ENCODE measurements at places on chromosomes 1 and 21.

DNA sequence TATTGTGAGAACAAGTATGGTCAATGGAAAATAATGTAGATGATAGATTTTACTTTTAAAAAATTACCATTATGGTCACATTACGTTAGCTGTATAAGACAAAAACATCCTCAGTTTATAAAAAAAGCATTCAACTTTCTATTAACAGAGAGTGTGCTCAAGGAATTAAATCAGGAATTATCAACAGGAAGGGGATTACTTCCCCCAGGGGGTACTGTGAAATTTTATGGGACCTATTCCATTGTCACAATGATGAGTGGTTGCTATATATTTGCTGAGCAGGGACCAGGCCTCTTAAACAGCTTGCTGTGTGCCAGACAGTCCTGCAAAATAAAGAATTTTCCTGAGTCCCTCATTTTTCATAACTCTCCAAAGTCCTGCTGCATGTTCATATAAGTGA lies 21.2 kb downstream of the JAM2 start:
- DNase-seq: no peak

DNA sequence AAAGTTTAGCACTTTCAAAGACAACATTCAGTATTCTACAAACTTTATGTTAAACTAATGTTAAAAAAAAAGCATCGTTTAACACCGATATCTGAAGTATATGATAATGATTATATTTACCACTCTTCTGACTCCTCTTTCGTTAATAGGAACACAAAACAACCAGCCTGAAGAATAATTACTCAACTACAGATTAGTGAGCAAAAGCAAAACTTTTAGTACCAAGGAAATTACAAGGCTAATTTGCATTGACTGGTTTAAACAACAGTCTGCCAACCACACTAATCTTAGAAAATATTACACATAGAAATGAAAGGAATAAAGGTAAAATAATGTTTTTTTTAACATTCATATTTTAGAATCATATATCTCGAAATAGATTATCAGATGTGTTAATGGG lies 500.7 kb downstream of the LMO4 start:
- no peak for DNase-seq

GRCh38 chr1:63523738-63524137 lies 413 bp downstream of the EFCAB7 start:
- DNase-seq: no peak

GRCh38 chr1:43797891-43798290 lies 90.6 kb downstream of the ST3GAL3 start:
- DNase-seq: no peak

DNA sequence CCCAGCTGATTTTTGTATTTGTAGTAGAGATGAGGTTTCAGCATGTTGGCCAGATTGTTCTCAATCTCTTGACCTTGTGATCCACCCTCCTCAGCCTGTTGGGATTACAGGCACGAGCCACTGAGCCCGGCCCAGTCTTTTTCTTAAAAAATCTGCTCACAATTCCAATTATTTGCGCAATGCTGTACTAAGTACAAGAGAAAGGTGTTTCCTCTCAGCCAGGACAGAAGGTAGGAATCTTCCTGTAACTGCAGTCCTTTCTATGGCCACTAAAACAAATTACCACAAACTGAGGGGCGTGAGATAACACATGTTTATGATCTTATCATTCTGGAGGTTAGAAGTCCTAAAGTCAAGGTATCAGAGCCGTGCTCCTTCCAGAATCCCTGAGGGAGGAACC lies 6.9 kb upstream of the CBR3 start:
- no peak for DNase-seq

- DNase-seq: peak; percentile 30
These were observed 40.4 kb downstream of the DAP3 start for GRCh38 chr1:155729031-155729898.

GRCh38 chr1:173868266-173869020 lies at the start of gene ZBTB37:
TSS of gene ZBTB37 (plus strand) at chr1:173868380. CDS start at chr1:173870226, 1,846 bp downstream.
- peak; percentile 28 for DNase-seq

GRCh38 chr1:47621977-47622376 lies 184.1 kb downstream of the FOXD2 start:
- DNase-seq: no peak

- DNase-seq: peak; percentile 78
These were observed 384.6 kb downstream of the PLPP3 start for GRCh38 chr1:56194701-56195300.

- DNase-seq: no peak
These were observed 65.1 kb downstream of the ADSS2 start for GRCh38 chr1:244386595-244386994.

DNA sequence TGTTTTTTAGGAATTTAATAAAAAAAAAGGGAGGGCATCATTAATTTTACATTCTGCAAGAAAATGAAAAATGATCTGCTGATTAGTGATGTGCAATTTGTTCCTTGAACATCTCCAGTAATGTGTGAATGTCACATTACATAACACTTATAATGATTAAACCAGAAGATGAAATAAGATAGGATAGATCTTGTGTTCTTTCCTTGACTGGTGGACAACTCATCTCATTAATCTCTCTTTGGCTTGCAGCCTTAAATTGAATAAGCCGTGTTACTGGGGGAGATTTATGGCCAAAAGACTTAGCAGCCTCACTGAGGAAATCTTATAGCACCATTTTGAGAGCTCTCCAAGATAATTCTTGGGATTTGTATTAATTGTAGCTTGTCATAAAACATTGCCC lies 217.2 kb downstream of the ST6GALNAC3 start:
- DNase-seq: no peak

DNA sequence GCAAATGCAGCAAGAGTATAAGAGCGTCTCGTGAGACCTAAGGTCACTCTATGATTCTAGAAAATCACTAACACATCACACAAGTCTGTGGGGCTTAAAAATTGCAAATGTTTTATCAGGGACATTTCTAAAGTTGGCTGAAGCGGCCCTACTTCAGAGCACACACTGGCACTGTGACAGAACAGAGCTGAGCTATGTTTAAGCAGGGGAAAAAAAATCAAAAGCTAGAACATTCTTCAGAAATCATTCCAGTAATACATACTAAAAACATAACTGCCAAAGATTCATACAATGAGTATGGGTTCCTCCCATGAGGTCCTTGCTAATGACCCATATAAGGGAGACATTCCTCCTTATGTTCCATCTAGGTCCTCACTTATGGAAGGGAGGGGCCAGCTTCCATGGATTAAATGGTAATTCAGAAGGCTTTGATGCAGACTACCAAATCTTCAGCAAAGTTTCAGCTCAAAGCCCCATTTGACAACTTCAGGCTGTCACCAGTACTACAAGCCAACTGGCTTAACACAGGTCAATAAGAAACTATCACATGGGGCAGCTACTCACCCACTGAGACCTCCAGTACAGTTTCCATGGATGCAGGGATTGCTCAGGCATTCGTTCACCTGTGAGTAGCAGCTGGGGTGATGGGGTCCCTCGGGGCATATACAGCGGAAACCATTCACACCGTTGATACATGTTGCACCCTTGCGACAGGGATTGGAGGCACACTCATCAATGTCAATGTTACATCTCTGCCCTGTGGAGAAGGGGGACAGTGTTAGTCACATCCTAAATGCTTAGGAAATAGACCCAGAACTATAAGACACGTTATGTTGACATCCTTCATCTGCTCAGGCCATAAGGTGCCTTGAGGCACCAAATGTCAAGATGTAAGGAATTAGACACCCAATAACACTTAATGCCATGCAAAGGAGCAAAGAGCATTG lies 58.4 kb upstream of the ADAM30 start:
- DNase-seq: no peak
